ENCODE measurements at places on chromosomes 4 and X.
A peak's percentile ranks its signal among the peaks of the same experiment; 100 is the strongest.

GRCh38 chrX:51395480-51395809 lies 62.8 kb downstream of the NUDT10 start:
- no peak for DNase-seq

- no peak for DNase-seq
Observed at GRCh38 chr4:140790765-140791164, 34.6 kb upstream of the TBC1D9 start.

GRCh38 chrX:84216406-84216805 lies 28.4 kb upstream of the RPS6KA6 start:
- no peak for DNase-seq

GRCh38 chrX:125203737-125204578 lies 115.7 kb upstream of the TEX13C start:
- DNase-seq, result no peak

DNA sequence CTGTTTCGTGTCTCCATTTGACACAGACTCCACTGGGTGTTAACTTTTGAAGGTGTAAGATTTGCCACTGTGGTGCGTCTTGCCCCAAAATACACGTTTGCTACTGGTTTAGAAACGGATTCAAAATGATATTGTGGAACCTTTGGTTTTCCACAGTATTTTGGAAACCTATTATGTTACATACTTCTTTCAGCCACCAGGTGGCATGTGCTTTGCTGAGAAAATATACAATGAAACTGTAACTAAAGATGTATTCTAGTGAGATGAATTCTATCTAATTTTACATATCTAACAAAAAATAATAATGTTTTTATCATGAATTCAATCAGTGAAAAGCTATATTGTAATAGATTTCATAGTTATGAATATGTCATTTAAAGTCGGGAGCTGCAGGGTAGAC lies 28.4 kb upstream of the SLITRK4 start:
- DNase-seq, result no peak

GRCh38 chr4:70706516-70706915 lies 15.2 kb upstream of the RUFY3 start:
- DNase-seq, result no peak

GRCh38 chr4:55358246-55358645 lies 12.2 kb downstream of the SRD5A3 start:
- DNase-seq, result no peak

DNA sequence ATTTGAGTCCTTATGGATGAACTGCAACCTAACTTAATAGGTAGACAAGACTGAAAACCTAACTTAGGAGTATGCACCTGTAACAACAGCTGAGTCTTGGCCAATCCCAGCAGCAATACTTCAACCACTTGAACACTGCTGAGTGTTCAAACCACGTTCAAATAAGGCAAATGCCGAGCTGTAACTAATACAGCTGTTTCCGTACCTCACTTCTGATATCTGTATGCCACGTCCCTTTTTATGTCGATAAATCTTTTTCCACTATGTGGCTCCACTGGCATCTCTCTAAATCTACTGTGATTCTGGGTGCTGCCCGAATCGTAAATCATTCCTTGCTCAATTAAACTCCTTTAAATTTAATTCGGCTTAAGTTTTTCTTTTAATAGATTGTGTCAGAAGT lies 459.7 kb downstream of the INPP4B start:
- DNase-seq, result no peak

- no peak for DNase-seq
Observed at GRCh38 chrX:132258509-132258908, 39.3 kb upstream of the RAP2C start.

- no peak for DNase-seq
Observed at GRCh38 chr4:78938474-78938867, 767 bp downstream of the PAQR3 start.

DNA sequence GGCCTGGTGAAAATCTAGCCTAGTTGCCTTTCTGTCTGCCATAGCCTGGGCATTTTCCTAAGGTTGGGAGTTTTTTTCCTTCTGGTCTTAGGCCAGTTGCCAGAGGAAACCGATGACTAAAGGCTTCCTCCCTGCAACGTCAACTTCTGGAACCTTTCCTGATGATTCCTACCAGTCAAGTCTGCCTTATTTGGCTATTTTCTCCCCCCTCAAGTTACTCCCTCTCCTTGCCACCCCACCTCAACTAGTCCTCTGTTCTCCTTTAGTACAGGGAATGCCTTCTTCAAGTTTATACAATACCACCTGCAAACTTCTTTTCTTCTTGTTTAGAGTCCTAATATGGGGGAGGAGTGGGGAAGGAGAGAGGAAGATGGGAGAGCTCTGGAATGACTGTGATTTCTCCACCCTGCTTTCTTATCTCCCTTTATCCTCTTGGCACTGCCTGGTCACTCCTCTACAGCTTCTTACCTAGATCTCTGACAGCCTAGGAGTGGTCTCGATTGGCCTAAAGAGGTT lies 10.6 kb downstream of the MSN start:
- DNase-seq, result peak; percentile 69

GRCh38 chr4:3416270-3416669 lies 25.5 kb upstream of the HGFAC start:
- no peak for DNase-seq

DNA sequence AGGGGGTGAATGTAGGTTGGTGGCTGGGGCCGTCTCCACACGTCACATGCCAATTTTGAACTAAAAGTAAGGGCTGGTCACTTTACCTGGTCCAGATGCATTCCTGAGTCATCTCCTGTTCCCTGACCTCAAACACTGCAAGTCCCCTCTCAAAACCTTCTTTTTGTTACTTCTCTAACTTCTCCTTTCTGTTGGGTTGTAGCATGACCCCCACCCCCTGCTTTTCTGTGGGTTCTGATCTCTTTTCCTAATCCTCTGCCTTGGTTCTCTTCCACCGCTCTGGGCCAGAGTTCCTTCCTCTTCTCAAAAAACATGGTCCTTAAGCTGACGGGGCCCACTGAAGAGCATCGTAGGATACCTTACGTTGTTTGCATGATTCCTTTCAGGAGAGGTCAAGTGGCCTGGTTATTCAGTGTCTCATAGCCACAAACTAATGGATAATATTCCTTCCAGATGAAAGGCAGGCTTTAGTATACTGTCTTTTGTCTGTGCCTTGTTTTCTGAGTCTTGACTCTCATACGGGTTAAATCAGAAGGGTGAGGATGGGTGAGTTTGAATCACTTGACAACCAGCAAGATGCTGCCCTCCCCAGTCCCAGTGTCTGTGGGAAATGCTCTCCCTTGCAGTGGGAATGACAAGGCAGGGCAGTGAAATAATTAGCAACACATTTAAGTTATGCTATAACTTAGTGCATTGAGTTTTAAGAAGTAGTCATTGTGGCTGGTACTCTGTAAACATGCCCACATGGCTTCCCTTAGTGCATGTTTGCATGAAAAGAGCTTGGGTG lies 15.1 kb downstream of the SMS start:
- DNase-seq, result no peak

DNA sequence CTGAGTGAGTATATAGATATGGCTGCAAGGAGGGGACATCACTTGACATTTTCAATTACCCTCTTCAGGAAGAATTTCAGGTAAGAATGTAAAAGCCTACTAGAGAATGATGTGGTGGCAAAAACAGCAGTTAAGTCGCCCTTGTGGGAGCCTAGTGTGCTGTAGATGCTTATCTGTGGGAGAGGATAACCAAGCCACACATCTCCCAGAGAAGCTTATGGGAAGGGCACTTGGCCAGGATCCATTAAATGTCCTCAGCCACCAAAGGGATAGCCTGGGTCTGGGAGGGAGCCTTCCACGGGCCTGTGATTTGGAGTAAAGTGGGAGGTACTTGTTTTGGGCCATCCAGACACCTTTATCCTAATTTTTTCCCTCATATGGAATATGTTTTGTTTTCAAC lies 41.3 kb upstream of the BCLAF3 start:
- no peak for DNase-seq

DNA sequence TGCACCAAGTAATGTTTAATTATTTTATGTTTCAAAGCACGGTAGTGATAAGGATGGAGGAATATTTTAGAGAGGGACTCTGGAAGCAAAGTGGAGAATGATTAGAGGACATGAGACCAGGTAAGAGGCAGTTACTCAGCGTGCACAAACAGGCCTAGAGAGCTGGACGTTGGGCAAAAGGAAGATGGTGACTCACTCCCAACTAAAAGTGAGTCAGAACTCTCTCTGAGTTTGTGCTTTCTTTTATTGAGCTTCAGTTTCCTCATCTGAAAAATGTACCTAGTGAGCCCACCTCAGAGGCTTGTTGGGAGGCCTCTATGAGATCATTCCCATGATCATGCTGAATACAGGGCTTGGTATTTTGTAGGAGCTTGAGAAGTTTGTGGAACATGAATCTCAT lies 1.6 kb upstream of the ZC4H2 start:
- no peak for DNase-seq

GRCh38 chrX:32591589-32591988 lies 619.8 kb downstream of the DMD start:
- DNase-seq, result no peak

DNA sequence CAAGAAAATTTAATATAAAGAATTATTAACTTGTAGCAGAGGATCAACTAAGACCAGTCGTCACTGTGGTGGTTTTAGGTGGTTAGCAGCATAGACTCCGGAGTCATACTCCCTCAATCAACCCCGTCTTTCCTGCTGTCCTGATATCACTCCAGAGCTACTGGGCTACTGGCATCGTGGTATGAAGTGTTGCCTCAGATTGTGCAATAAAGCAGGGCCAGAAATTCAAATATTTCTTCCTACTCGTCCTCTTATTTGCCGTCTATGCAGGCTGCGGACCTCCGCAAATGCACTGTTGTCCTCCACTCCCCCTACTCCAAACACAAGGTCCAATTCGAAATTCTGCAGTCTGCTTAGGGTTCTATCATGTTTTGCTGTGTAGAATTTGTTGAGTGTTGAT lies 1.2 kb upstream of the MAGEA10 start:
- no peak for DNase-seq

- no peak for DNase-seq
Observed at GRCh38 chr4:37639551-37640285, 46.5 kb downstream of the RELL1 start.

DNA sequence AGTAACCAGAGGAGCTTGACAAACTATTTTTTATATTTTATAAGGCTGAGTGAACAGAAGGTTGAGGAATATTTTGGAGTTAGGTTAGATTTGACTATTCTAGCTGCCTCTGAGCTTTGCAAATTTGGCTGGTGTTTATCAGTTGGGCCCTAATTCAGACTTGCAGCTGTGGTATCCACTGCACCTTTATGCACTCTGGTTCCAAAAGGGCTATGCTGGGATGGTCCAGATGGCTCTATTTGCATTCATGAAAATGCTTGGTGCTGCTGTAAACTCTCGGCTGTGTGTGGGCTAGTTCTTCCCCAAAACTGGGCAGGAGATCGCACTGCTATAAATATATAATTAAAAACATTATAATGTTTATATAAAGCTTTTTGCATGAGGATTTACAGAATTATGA lies 106.3 kb downstream of the REPS2 start:
- no peak for DNase-seq

- no peak for DNase-seq
Observed at GRCh38 chr4:82792912-82793649, 5.5 kb downstream of the SCD5 start.

DNA sequence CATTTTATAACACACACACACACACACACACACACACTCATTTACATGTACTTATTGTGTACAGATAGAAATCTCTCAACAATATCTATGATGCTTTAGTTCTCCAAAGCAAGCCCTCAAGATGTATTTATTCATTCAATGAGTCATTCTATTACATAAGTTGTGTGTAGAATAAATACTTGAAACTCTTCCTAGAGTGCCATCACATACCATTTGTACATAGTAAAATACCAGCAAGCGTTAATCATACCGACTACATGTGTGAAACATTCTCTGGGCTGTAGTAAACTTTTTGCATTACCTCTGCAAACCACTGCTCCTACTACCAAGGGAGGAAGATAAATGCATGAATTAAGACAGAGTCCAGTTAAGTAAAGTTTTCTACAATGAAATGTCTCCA lies 70.9 kb downstream of the EPHA5 start:
- DNase-seq, result peak; percentile 6

- no peak for DNase-seq
Observed at GRCh38 chrX:48496660-48497059, 12.1 kb upstream of the PORCN start.

- no peak for DNase-seq
Observed at GRCh38 chrX:72477781-72478181, 94.9 kb downstream of the HDAC8 start.

GRCh38 chr4:15754323-15754722 lies 23.8 kb upstream of the CD38 start:
- DNase-seq, result no peak

- no peak for DNase-seq
Observed at GRCh38 chrX:40644176-40644575, 3.2 kb downstream of the CXorf38 start.

- DNase-seq, result no peak
Observed at GRCh38 chrX:119399772-119400101, 601 bp downstream of the SLC25A43 start.

DNA sequence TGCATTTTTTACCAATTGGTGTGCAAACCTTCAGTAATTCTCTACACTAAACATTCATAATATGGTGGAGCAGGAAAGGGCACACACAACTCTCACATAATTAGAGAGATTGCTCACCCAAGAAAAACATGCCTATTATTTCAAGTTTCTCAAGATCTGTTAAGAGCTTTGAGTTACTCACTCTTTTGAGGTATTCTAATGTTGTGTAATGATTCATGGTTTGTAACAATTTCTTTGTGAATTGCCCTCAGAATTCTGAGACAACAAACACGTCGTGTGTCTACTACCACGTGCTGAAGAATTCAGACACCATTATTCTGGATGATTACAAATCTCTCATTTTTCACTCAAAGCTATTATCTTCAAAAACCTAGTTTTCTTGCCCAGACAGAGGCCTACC lies 82.8 kb downstream of the PDGFC start:
- peak; percentile 19 for DNase-seq

DNA sequence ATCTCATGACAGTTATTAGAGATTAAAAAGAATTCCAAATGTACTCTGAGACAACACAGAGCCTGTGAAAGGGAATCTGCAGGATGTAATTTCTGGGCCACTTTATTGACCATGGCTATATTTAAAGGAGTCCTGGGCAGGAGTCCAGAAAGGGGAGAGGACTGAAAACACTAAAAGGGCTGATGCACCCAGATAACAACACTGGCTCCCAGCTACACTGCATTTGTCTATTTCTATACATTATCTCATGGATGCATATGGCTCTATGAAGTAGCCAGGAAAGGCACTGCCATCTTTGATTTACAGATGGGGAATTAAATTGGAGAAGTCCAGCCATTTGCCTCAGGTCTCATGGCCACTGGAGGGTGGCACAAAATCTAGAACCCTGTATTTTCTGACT lies 56.0 kb downstream of the MED28 start:
- no peak for DNase-seq
